CD4-positive, alpha-beta T cell treated with Interleukin-12 subunit alpha and Interleukin-12 subunit beta, for 1 hour (primary cell): ENCODE measurements at places on chromosomes 1 and 21.

DNA sequence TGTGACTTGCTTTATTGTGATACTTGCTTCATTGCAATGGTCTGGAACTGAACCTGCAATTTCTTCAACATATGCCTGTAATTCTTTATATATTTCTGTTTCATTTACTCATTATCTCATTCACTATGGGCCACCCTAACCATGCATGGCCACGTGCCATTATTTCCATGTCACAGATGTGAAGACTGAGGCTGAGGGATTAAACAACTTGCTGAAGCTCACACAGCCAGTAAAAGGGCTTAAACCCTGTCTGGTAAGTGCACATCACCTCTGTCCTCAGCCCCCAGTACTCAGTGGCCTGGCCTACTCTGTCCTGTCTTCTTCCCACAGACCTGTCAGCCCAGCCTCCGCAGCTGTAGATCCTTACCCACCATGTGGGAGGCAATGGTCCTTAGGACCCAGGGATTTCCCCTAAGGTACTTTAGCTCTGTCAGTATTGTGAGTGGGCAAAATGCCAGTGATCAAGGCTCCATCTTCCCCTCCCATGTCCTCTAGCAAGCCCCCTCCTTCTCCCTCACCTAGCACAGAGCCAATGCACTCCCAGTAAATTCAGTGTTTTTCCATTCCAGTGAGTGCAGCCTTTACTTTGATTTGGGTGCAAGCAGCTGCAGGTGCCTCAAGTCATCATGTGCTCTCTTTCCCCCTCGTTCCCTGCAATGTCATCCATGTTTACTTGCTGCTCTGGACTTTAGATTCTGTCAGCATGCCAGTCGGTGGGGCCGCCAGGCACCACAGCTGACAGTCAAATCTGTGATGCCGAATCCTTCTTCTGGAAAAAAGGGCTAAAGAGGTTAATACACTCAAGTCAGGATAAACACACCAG is 228.2 kb upstream of the PROX1 start:
- no peak for DNase-seq

- no peak for DNase-seq
Observed at GRCh38 chr21:15638856-15639549, 90.8 kb upstream of the USP25 start.

- no peak for DNase-seq
Observed at GRCh38 chr1:43253876-43254275, 15.9 kb upstream of the TMEM125 start.

DNA sequence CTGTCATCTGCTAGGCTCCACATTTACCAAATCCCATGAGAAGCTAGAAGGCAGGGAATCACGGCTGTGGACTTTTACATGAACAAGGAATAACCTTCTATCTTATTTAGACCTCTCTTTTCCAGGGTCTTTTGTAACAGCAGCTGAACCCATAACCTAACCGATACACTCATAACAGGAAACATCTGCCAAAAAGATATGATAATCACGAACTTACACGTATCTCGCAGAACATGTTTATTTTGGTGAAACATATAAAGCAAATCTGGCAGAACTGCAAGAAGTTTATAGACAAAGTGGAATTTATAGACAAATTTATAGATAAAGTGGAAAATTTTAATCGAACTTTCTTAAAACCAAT is 20.4 kb downstream of the TINAGL1 start:
- no peak for DNase-seq

GRCh38 chr21:34788879-34789278 is 120.1 kb downstream of the CLIC6 start:
- DNase-seq = no peak

GRCh38 chr1:217562229-217562878 is 68.5 kb downstream of the GPATCH2 start:
- DNase-seq = no peak

DNA sequence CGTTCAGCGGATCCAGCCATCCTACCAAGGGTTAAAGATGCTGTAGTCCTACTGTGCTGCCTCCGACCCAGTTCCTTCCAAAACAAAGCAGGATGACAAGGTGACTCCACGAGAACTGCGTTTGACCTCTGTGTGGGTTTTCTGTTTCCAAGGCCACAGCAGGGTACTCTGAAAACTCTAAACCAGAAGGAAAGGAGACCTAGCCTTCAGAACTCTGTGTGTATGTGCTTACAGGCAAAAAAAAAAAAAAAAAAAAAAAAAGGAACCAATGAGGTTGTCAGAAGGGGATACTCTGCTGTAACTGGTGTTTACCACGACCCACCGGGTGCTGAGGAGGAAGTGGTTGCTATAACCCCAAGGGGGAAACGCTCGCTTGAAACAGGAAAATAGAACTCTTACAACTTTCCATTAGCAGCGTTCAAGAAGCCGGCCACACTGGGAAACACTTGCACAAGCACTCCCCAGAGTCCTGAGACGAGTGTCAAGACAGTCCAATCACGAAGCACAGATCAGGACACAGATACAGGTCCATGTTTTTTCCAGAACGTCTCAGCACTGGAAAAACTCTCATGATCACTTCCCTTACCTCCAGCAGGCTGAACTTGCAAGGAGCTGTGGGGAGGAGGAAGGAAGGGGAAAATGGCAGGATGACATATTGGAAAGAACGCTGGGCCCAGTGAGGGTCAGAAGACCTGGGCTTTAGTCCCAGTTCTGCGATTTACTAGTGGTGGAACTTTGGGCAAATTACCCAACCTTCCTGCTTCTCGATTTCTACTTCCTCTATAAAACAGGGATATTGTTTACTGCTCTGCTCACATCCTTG is 64.0 kb downstream of the ITPKB start:
- peak; percentile 87 for DNase-seq

DNA sequence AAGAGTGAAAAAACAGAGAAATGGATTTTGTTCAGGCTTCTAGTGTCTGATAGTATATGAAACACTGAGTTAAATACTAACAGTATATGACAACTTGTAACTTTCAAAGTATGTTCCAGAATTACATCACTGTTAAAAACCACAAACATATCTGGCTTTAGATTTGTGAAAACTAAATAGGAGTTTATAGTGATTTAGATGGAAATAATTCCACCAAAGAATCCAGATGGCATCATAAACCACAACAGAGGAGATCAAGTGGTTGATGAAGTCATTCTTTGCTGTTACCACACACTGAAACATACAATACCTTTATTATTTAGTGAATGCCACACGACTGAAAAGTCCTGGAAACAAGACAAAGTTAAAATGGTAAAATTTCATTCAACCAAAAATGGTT is 37.2 kb downstream of the ALG14 start:
- no peak for DNase-seq

- no peak for DNase-seq
Observed at GRCh38 chr1:15938628-15939161, 37.2 kb downstream of the ZBTB17 start.

DNA sequence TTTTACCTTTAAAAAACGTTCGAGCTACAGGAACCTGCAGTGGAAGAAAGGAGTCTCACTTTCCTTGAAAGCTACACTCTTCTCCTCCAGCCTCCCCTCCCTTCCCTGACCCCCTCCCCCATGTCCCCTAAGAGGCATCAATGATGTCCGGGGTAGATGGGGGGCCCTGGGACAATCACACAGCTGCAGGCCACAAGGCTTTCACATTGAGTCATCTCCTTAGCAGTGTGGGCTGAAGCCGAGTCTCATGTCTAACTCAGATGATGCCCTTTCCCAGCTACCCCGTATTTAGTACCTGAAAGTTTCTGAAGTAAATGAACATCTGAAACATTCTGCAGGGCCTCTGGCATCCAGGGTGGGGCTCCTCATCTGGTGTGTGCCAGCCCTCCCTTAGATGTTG is 6.3 kb upstream of the GPR25 start:
- no peak for DNase-seq

DNA sequence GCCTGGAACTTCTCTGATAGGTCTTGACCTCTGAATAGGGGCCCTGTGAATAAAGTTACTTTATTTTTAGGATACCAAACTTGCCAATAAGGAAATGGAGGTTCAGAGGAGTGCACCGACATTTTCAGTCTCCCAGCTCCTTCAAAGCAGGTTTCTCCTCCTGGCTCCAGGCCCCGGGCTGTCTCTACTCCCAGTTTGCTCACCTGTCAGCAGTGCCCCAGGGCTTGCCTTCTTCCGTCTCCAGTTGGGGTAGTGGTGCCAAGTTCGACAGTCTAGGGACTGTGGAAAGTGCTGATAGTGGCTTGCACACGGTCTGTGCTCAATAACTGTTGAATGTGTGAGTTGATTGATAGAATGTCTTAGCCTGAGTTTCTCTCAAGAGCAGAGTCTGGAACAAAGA is 149.2 kb downstream of the ACTL8 start:
- no peak for DNase-seq

- no peak for DNase-seq
Observed at GRCh38 chr1:77542813-77543420, 139.5 kb downstream of the ZZZ3 start.

GRCh38 chr1:32357614-32358013 is 4.7 kb downstream of the FAM229A start:
- DNase-seq = no peak

DNA sequence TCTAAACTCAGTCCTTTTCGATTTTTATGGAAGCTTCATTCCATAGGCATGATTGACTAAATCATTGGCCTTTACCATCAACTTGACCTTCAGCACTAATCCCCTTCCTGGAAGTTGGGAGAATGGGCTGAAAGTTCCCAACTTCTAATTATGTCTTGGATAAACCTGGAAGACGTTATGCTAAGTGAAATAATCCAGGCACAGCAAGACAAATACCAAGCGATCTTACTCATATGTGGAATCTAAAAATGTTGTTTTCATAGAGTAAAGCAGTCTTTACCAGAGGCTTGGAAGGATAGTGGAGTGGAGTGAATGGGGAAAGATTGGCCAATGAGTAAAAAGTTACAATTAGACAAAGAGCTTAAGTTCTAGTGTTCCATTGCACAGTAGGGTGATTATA is 1453.2 kb downstream of the PLA2G4A start:
- DNase-seq = no peak

DNA sequence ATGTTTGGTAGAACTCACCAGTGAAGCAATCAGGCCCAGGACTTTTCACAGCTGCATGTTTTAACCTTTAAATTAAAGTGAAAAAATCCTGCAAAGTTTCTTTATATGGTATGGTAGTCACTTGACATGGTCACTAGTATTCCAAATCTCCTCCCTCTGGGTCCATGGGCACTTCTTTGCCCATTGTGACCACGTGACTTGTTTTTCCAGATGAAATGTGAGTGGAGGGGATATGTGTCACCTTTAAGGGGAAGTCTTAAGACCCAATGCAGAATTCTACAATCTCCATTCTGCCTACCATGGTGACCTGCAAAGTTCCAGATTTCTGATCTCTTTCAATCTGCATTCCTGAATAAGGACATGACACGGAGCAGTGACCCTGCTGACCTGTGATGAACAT is 152.8 kb downstream of the C1orf21 start:
- no peak for DNase-seq

- DNase-seq = no peak
Observed at GRCh38 chr1:84159533-84160240, 15.6 kb downstream of the PRKACB start.

- DNase-seq = no peak
Observed at GRCh38 chr1:196009362-196009761, 598.9 kb downstream of the KCNT2 start.

- no peak for DNase-seq
Observed at GRCh38 chr21:43023175-43023574, 48.8 kb downstream of the PKNOX1 start.

GRCh38 chr1:55059302-55060132 is 20.2 kb downstream of the PCSK9 start:
- DNase-seq = no peak

GRCh38 chr21:26819740-26820324 is 25.4 kb downstream of the ADAMTS1 start:
- no peak for DNase-seq

- DNase-seq = no peak
Observed at GRCh38 chr1:198563583-198563982, 23.1 kb upstream of the ATP6V1G3 start.

DNA sequence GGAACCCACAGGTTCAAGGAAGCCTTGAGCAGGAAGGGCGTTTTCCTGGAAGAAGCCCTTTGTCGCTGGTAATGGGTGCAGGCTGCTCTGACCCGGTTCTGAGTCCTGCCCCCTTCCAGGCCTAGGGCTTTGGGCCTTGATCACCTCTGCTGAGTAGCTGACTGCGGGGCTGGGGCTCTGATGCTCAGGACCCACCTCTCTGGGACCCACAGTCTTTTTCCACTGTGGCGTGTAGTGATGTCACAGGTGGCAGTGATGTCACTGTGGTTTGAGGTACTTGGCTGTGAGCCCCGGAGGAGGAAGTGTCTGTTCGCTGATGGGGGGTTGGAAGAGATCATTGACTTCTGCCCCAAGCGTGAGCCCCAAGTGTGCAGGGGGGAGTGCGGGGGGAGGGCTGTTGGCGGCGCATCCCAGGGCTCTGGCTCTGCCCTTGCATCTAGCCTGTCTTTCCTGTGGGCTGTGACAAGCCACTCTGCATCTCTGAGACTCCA is 6.9 kb downstream of the TNFRSF1B start:
- DNase-seq = peak; percentile 94

GRCh38 chr1:58441699-58442098 is 104.8 kb downstream of the OMA1 start:
- DNase-seq = no peak

DNA sequence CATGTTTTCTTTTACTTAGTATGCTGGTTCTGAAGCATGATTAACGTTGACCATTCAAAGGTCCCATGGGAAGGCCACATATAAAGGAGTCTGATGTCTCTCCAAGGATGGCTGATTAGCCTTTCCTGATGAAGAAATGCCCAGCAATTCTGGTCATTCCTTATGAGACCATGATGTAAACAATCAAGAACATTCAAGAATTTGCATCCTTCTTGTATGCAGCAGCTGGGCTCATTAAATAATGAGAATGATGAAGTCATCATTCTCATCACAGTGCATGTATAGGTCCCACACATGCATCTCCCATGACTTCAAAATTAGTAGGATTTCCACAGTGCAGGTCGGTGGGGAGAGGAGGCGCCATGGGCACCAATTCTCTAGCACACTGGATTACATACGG is 85.4 kb downstream of the APP start:
- DNase-seq = no peak

- DNase-seq = peak; percentile 30
Observed at GRCh38 chr1:203796236-203796605, 798 bp downstream of the ZBED6 start.

- no peak for DNase-seq
Observed at GRCh38 chr1:84350104-84350503, 48.2 kb upstream of the DNASE2B start.

DNA sequence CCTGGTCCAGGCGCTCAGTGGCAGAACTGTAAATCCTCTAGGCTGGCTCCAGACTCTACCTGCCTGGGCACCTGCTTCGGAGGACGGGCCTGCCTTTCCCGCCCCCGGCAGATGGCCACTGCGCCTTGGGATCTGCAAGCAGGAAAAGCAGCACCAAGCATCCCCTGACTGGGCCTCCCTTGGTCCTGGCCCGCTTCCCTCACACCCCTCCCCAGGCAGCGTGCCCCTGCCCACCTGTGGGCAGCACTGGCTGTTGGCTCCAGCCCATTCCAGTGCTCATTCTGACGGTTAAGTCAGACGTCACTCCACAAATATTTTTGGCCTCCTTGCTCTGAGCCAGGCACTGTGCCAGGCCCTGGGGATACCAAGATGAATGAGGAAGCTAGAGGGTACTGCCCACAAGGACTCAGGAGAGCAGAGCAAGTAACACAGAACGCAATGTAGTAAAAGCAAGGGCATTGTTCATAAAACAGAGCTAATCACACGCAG is 22.0 kb upstream of the BLACAT1 start:
- no peak for DNase-seq
